Mammary epithelial cell (primary cell): ENCODE measurements at places on chromosomes 12 and 14. TPM values are rescaled to one million over a fixed set of nuclear protein-coding genes. Genes with fewer than 3 reads are reported as not detected.

Gene CRACR2A
- 0.17 TPM for total RNA-seq

Gene ADAMTS20
- total RNA-seq: not detected

Gene REP15
- total RNA-seq: 1.2 and 2.1 TPM in 2 replicates

Gene PNN
- total RNA-seq: 52.0 and 68.9 TPM in 2 replicates

- DNase-seq: no peak
Observed at GRCh38 chr12:110907583-110907982, 12.8 kb downstream of the MYL2 start.

DNA sequence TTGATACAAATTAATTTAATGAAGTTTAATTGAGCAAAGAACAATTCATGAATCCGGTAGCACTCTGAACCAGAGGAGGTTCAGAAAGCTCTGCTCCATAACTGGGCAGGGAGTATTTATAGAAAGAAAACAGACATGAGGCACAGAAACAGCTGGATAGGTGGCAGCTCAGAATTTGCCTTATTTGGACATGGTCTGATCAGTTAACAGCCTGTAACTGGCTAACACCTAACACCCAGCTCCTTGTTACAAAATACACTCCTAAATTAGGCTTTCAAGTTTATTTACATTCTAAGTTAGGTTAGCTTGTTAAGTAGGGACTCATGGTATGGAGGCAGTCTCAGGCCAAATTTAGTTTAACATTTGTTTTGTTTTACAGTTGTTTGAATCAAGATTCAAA is 67.8 kb upstream of the TMCC3 start:
- DNase-seq: peak; percentile 39

DNA sequence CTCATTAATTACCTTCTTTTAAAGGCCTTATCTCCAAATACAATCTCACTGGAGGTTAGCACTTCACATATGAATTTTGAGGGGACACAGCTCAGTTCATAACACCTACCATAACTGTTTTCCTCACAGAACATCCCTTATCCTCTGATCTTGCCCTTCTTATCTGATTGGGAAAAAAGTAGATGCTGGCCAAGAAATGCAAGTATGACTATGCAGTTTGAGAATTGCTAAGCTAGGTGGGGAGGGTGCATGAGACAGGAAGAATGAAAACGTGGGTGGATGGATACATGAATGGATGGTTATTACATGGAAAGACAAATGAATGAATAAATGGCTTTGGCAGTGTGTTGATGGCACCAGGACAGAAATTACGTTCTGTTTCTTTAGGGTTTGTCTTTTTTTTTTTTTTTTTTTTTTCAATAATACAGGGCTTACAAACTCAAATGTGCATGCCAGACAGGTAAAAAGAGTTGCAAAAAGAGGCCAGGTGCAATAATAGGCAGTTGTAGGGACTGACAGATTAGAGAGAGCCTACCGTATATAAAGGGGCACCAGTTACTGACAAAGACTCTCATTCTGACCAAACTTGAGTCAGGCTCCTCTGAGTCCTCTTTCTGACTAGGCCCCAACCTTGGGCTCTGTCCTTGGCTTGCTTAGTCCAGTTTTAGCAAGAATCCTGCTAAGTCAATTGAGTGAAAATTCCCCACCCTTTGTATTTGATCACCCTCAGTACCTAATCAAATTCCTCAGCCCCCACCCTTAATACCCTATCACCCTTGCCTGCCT is 304.9 kb downstream of the ZFP36L1 start:
- DNase-seq: peak; percentile 85

DNA sequence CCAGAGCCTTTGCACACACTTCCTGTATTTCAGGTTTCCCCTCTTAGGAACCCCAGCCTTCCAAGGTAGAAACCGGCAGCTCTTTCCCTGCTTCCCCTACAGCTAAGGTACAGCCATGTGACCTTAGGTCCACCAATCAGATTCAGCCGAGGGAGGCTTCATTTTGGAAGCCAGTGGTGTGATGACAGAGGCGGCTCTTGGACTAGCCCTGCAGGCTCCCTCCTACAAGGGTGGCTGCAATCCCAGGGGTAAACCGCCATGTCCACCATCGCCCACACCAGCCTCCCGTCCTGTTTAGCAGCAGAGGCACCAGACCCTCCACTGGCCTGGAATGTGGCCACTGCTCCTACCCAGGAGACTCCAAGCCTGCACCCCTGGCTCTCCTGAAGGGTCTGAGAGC is 65.6 kb downstream of the SERPINA3 start:
- no peak for DNase-seq

GRCh38 chr12:2925322-2925995 is 33.7 kb upstream of the TEAD4 start:
- peak; percentile 55 for DNase-seq

GRCh38 chr12:109734219-109735000 is 20.8 kb downstream of the FAM222A start:
- peak; percentile 8 for DNase-seq

GRCh38 chr12:98037401-98038140 is 477.8 kb upstream of the TMPO start:
- no peak for DNase-seq

DNA sequence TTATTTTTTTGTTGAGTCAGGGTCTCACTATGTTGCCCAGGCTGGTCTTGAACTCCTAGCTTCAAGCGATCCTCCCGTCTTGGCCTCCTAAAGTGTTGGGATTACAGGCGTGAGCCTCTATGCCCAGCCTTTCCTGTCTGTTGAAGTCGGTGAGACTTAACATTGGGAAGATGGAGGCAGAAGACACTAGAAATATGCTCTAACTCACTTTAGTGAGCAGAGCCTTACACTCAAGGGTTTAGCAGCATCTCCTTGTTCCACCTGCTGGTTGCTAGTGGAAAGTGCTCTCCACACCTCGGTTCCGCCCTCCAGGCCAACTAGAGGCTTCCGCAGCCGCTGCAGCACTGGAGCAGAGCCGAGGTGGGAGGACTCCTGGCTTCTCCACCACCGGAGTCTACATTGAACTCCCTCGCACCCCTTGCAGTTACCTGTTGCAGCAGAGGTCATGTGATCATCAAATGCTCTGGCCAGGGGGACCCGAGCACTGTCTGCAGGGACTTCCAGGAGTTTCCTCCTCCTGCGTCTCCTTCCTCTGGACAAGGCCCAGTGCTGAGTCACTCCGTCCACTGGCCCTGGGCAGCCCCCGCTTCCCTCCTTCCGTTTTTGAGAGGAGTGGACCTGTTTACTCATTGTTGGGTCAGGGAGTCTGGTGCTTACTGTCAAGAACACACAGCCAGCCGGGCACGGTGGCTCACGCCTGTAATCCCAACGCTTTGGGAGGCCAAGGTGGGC is 9.4 kb upstream of the HVCN1 start:
- DNase-seq: peak; percentile 76

GRCh38 chr12:85621041-85621440 is 215.2 kb downstream of the RASSF9 start:
- DNase-seq: peak; percentile 38

DNA sequence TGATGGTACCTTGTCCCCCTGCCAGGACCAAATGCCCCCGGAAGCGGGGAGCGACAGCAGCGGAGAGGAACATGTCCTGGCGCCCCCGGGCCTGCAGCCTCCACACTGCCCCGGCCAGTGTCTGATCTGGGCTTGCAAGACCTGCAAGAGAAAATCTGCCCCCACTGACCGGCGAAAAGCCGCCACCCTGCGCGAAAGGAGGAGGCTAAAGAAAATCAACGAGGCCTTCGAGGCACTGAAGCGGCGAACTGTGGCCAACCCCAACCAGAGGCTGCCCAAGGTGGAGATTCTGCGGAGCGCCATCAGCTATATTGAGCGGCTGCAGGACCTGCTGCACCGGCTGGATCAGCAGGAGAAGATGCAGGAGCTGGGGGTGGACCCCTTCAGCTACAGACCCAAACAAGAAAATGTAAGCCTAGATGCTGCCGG is 410 bp downstream of the MYF6 start:
- no peak for DNase-seq

- no peak for DNase-seq
Observed at GRCh38 chr14:52329678-52330369, 15.7 kb downstream of the PTGER2 start.

DNA sequence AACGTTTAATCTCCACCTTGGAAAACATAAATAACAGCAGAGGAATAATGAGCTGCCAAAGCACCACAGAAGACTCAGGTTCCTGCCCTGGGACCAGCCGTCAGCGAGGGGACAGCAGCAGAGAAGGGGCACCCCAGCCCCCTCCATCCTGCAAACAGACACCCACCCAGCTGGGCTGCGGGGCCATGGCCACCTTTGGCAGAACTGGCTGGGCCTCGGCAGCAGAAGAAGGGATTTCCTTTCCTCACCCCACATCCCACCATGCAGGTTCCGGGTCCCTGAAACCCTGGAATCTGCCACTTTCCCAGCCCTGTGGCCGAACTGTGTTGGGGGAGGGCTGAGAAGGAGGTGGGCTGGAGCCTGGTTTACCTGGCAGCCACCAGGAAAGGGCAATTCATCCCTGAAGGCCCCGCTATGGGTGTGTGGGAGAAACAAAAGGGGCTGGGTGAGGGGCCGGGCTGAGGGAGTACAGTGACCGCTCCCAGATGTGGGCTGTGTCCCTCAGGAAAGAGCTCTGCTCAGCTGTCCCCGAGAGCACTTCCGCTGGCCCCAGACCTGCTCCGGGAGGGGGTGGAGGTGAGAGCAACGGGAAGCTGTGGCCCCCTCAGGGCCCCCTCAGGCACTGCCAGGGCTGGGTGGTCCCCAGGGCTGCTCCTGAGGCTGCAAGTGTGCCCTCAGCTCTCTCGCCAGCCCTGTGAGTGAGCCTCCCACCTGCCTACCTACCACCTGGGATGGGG is 3.8 kb downstream of the PGF start:
- no peak for DNase-seq

GRCh38 chr12:68402422-68402821 is 70.3 kb upstream of the MDM1 start:
- no peak for DNase-seq

- peak; percentile 42 for DNase-seq
Observed at GRCh38 chr14:75279153-75279762, 630 bp downstream of the FOS start.

DNA sequence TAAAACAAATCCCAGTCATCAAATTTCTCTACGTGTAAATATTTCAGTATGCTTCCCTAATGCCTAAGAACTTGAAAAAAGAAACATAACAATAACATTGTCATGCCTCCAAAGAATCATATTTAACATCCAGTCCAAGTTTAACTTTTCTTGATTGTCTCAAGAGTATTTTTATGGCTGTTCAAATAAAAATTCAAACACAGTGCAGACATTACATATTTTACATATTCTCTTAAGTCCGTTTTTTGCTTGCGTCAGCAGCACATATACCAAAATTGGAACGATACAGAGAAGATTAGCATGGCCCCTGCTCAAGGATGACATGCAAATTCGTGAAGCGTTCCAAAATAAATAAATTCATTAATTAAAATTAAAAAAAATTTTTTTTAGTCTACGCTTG is 23.3 kb upstream of the EEA1 start:
- no peak for DNase-seq

DNA sequence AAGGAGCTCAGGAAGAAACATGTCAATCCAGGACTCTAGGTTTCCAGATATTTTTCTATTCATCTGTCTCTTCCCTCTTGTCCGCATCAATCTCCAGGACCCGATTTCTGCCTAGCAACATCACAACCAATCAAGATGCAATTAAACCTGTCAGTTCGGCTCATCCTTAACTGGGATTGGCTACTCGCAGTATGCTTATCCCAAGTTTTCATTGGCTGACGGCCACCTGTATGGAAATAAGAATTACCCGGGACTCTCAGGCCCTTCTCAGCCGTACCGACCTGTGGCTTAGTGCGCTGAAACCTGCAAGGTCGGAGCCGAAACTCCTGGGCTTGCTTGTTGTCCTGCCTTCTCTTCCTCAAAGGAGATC is 20.4 kb upstream of the ATP5MC2 start:
- DNase-seq: peak; percentile 51

DNA sequence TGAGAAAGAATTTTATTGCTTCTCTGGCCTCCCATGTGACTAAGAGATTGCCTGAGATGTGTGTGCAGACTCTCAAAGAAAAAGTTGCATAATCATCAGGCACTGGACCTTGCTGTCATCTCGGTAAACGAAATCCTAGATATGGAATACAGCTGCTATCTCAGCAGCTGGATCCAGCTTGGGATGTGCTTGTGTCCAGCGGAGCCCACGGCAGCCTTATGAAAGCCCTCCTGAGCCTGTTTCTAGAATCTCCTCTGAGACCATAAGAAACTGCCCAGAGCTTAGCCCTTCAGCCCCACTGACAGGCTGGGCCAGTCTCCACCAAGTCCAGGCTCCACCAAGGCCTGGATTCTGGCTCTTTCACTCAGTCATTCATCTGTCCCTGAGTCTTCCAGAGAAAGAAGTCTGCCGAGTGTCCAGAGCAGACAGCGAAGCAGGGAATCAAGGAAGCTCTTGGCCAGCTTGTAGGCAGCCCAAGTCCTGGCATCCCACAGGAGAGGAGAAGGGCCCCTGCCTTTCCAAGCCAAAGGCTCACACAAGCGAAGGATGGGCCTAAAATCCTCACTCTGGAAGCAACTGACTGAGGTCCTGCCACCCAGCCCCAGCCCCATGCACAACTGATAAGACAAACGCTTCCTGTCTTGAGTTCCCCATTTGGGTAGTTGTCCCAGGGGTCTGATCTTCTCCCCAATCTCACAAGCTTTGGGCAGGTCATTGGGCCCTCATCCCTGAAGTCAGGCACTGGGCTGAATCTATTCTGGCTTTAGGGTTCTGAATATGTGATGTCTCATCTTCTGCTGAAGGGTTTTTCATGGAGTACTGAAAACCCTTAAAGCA is 97.8 kb downstream of the SEC23A start:
- no peak for DNase-seq

DNA sequence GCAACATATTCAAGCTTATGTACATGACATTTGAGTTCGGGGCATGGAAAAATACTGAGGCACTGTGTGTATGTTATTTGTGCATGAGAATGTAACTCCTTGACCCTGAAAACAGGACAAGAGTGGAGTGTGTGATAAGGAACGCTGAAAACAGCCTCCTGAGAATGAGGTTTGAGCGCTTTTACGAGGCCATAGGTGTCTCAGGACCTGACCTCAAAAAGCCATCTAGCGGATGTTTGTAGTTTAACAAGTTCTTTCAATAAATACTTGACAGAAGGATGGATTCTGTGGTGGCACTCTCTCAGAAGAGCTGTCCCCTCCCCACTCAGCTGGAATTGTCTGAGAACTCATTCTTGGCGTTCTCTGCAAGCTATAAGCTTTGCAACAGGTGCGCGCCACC is 350.5 kb upstream of the TMTC1 start:
- no peak for DNase-seq

DNA sequence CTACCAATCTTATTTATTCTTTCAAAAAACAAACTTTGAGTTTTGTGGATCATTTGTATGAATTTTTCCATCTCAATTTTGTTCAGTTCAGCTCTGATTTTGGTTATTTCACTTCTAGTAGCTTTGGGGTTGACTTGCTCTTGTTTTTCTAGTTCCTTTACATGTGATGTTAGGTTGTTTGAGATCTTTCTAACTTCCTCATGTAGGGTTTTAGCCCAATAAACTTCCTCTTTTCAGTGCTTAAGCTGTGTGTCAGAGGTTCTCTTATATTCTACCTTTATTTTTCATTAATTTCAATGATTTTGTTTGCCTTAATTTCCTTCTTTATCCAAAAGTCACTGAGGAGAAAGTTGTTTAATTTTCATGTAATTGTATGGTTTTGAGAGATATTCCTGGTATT is 860.4 kb upstream of the FBXO33 start:
- DNase-seq: no peak
